Fibroblast of the conjunctiva (primary cell): ENCODE measurements at places on chromosomes 12 and 14.
A peak's percentile ranks its signal among the peaks of the same experiment; 100 is the strongest.

DNA sequence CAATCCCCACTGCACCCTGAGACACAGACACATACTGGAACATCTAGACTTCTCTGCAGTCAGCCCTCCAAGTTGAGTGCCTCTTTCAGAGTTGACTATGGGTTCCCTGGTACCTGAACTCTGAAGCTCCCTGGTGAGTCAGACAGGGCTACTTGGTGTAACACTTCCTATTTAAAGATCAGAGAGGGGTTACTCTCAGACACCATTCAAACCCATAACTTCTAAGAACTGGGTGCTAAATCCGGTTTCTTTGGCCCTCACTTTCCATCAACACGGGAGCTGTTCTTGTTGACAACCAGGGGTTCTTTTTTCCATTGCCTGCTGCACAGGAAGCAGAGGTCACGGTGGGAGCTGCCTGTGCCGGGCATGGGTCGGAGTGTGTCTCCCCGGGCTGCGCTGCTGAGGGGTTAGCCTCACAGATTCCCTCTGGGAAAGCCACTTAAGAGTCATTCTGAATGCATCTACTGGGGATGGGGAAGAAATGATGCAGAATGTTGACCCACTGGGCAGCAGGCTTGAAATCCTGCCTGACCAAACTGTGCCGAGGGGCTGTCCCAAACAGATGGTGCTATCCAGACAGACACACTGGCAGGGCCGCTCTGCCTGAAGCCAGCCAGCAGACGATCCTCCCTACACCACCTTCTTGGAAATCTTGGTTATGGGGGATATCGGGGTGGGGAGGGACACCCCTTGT is 74.1 kb downstream of the PITPNM2 start:
- DNase-seq: no peak

DNA sequence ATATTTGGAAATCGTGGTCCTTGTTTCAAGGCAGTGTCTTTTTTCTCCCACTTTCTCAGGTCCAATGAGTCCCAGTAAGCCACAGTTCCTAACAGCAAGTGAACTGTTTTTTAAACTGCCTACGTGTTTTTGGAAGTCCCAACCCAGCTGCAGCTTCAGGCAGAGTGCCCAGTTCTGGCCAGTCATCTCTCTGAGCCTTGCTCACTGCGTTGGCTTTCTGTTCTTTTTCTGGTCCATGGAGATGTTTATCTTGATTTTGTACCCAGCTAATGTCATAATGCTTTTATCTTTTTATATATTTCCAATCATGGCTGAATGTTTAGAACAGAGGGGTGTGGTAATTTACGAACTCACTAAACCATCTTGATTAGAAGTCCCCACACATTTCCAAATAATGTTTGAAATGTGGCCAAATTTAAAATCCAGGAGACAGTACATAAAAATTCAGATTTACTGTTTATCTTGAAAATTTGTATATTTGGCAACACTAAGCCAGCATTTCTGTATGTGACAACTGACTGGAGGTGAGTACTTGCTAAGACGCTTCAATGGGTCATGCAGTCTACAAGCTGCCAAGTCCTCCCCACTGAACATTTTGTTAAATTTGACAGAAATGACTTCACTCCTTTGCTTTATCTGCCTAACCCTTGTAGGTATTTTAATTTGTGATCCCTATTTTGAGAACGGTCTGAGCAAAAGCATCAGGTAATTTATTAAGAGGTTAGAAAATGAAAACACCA is 46.1 kb upstream of the OTOGL start:
- DNase-seq: peak; percentile 81

- DNase-seq: no peak
Observed at GRCh38 chr14:36757734-36758601, 96.3 kb downstream of the PAX9 start.

DNA sequence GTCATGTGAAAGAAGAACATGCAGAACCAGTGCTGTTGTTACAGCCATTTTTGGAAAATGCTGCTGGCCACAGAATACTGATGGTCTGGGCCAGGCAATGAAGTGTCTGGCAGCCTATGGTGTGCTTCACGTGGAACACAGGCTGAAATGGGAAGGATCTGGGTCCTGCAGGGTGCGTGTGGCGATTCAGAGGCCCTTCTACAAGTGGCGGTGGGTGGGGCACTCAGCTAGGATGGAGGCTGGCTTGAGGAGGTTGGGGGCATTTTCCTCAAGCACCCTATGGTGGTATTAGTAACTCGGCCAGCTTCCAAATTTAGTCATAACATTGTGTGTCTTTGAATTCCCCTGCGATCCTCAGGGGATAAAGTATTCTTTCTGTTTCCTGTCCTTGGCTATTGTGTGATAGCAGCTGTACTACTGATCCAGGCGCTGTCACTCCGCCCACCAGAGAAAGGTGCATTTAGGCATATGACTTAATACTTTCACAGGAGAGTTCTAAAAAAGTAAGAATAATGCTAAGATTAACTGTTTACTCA is 9.2 kb upstream of the RAD52 start:
- DNase-seq: no peak

GRCh38 chr14:21768116-21768874 is 94.7 kb upstream of the OR4E1 start:
- no peak for DNase-seq
